LoVo (cell line): ENCODE measurements at places on chromosomes 12 and 14.

DNA sequence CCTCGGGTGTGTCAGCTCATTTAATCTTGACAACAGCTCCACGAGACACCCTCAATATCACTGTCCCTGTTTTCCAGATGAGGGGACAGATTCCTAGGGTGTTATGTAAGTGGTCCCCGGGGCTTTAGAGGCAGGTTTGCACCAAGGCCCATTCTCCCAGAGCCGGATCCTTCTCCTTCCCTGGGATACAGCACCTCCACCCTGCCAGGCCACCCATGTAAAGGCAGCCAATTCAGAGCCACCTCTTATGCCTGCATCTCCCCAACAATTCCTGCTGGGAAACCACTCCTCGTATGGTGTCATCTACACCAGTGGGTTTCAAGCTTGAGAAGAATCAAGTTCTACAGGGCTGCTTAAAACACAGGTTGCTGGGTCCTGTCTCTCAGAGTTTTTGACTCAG lies 4.1 kb upstream of the CYP46A1 start:
- no peak for DNase-seq

GRCh38 chr14:36176524-36176923 lies at the start of gene PTCSC3:
Gene PTCSC3, minus strand, starts transcription at chr14:36176722.
- DNase-seq, result no peak

- DNase-seq, result no peak
Observed at GRCh38 chr12:27805238-27805637, 25.2 kb upstream of the MANSC4 start.

- no peak for DNase-seq
Observed at GRCh38 chr14:63725786-63726460, 1.9 kb downstream of the SGPP1 start.

- no peak for DNase-seq
Observed at GRCh38 chr12:92132288-92132687, 13.4 kb downstream of the BTG1 start.

DNA sequence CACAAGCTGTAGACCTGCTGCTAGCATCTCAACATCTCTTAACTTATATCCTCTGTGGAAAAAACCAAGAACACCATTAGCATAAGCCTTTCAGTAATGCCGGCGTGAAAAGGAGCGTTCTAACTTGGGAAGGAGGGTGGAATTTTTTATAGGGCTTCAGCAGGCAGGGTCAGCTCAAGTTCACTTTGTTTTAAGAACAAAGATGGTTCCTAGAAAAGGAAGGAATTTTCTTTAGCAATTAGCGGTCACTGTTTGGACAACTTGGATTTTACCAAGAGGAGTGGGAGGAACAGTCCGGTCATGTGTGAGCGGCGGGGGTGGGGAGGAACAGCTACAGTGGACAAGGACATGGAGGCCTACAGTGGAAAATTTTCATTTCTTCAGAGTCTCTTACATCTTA lies 35.9 kb downstream of the BBS10 start:
- no peak for DNase-seq

GRCh38 chr14:23181946-23182345 lies 1.5 kb downstream of the SLC7A8 start:
- DNase-seq, result no peak
